Cerebellum (tissue), 4 donors: ENCODE measurements at places on chromosomes 7 and 10. TPM values are rescaled to one million over a fixed set of nuclear protein-coding genes. Genes with fewer than 3 reads are reported as not detected.

DNA sequence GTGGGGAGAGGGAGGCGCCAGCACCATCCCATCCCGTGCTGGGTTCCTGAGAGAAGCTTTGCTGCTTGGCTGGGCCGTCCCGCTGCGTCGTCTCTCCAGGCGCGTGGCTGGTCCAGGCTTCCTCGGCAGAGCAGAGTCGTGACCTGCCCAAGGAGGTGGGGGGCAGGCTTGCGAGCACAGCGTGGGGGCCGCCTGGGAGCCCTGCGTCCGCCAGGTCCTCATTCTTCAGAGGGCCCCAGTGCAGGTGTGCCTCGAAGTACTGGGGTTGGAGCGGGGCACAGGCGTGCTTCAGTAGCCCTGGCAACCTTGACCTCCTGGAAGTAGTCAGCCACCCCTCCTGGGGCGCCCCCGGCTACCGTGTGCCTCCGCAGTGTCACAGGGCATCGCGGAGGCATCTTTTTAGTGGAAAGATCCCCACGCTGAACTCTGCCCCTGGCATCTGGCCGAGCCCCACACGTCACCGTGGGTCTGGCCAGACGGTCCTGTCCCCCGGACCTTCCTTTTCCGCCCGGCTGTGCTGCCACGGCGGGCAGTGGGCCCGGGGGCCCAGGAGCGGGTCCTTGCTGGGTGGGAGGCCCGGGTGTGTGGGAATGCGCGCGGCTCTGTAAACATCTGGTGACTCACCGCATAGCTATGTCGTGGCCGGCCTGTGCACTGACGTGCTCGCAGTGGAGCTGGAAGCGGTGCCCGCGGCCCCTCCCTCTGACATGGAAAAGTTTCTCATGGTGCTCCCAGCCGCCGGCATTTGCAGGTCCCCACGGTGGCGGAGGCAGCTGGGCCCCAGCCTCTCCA, 6.4 kb downstream of the MAFK start:
- no peak for DNase-seq

- no peak for DNase-seq
Observed at GRCh38 chr7:42982604-42983115, 50.5 kb downstream of the MRPL32 start.

DNA sequence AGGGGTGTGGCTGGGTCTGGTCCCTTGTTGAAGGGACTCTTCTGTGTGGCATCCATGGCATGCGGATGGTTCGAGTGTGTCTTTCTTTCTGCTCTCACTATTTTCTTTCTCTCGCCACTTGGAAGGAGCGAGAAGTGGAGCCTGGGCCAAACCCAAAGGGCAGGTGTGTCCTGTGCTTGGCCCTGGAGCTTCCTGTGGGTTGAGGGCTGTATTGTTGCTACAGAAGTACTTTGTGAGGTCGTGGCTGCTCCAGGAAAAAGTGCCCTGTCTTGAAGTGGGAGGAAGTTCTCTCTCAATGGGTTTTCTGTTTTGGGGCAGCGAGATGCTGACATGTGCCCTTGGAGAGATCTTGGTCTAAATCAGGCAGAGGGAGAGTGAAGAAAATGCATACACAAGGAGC, 72.0 kb downstream of the DOCK1 start:
- DNase-seq, result no peak

DNA sequence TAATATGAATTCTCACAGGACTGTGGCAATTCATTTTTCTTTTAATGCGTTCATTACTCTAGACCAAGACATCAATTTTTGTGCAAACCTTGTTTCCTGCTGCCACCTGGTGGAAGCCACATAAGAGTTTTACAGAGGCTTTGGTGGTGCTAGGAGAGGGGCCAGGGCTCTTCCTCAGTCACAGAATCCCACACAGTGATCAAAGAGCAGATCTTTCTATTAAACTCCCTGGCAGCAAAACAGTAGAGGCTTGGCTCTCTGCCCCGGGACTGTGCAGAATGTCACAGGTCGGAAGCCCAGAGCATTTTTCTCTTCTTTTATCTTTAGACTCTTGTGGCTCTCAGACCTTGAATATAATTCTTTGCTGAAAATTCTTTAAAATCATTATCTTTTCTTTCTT, 506.4 kb upstream of the C7orf33 start:
- DNase-seq, result peak; percentile 43

- DNase-seq, result no peak
Observed at GRCh38 chr7:96822824-96823223, 113.2 kb upstream of the SEM1 start.

SPAG6 gene
- total RNA-seq, result 1.5 TPM
